ACHN (cell line): ENCODE measurements at places on chromosomes 1 and 21.

- DNase-seq: peak; percentile 63
These were observed 739 bp upstream of the IFI6 start for GRCh38 chr1:27672750-27673112.

GRCh38 chr1:226074046-226074445 is 11.5 kb downstream of the H3-3A start:
- DNase-seq: no peak

- DNase-seq: no peak
These were observed 483.9 kb downstream of the DISC1 start for GRCh38 chr1:232110281-232111090.

DNA sequence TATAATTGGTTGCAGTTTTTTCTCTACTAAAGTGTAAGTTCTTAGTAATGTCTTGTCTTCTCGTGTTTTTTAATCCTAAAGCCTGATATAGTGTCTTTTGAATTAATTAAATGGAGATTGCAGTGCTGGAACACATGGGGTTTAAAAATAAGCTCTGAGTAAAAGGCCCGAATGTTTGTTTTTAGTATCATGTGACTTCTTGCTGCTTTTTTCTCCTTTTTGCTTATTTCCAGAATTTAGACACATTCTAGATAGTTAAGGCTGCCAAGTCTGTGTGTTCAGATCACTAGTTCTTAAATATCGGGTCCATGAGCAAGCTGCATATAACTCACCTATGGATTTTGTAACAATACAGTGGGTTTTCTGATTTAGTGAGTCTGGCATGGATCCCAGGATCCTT is 27.5 kb downstream of the KCTD3 start:
- DNase-seq: no peak

- DNase-seq: no peak
These were observed 998 bp upstream of the TTC34 start for GRCh38 chr1:2802421-2802961.

GRCh38 chr1:26121854-26122773 is 10.5 kb downstream of the PDIK1L start:
- no peak for DNase-seq

DNA sequence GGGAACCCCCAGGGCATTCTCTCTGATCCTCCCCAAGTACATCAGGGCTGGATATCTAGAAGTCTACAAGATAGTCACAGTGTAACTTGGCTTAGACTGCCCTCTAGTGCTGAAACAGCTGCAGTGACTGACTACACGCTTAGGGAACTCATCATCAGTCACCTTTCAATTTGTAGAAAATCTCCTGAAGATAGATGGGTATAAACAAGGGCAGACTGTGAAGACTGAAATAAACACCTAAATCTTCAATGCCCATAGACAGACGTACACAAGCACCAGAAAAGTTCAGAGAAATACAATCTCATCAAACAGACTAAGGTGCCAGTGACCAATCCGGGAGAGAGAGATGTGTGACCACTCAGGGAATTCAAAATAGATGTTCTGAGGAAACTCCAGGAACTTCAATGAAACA is 46.6 kb downstream of the PACC1 start:
- peak; percentile 77 for DNase-seq

- no peak for DNase-seq
These were observed 15.8 kb downstream of the MAPKAPK2 start for GRCh38 chr1:206700445-206701036.

- peak; percentile 66 for DNase-seq
These were observed 9.5 kb upstream of the TMEM39B start for GRCh38 chr1:32063261-32063681.

- no peak for DNase-seq
These were observed 166.1 kb downstream of the PLA2G4A start for GRCh38 chr1:186994897-186995296.

DNA sequence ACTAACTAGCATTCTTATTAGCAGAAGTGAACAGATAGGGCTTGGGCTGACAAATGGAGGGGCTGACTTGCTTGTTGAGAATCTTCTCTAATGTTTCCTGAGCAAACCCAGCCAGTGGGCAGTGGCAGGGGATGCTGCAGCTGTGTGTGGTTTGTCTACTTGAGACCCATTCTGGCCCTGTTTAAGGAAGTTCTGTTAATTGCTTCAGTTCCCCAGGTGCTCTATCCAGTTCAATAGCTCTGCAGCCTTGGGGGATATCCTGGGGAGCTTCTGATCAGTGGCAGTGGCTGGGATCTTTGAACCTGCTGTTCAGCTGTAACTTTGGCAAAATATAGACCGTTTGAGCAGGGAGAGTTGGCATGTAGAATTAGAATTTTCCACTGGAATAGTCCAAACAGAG is 137.4 kb downstream of the ZNF326 start:
- no peak for DNase-seq

GRCh38 chr1:16189921-16190621 is 22.4 kb downstream of the ARHGEF19 start:
- DNase-seq: peak; percentile 49

DNA sequence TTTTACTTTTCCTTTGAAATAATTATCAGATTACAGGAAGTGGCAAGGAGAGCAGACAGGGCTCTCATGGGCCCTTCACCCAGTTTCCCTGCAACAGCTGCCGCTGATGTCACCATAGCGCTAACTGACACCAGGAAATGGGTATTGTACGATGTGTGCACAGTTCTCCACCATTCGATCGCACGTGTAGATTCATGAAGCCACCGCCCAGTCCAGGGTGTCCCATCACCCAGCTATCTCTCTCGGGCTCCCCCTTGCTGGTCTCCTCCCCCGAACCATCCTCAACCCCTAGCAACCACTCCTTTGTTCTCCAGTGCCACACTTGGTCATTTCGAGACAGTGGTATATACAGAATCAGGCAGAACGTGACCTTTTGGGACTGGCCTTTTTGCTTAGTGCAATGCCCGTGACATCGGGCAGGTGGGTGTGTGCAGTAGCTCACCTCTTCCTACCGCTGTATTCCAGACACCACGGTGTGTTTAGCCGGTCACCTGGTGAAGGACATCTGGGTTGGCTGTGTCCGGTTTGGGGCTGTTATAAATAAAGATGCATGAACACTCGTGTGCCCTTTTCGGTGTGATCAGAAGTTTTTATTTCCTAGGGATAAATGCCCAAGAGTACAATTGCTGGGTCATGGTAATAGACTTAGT is 118.4 kb downstream of the CRYAA start:
- DNase-seq: no peak

DNA sequence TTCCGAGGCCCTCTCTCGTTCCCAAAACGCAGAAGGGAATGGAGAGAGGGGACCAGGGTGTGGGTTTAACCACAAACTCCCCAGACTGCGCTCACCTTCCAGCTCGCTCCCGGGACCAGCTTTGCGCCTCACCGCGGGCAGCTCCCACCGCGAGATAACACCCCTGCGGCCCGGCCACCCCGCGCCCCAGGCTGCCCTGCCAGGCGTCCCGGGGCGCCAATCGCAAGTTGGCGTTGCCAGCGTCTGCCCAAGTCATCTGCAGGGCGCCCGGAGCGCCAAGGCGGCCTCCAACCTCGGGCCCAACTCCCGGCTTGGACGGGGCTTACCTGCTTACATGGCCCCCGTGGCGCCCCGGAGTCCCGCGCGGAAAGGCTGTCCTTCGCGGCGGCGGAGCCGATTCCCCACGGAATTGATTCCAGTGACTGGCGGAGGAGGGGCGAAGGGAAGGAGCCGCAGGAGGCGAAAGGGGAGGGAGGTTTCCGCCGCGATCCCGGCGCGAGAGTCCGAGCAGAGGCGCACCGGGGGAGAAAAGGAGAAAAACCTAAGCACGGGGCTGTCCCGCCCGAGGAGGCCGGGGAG is 456 bp downstream of the PTPN14 start:
- peak; percentile 61 for DNase-seq
